ENCODE measurements at places on chromosomes 11 and 22.

DNA sequence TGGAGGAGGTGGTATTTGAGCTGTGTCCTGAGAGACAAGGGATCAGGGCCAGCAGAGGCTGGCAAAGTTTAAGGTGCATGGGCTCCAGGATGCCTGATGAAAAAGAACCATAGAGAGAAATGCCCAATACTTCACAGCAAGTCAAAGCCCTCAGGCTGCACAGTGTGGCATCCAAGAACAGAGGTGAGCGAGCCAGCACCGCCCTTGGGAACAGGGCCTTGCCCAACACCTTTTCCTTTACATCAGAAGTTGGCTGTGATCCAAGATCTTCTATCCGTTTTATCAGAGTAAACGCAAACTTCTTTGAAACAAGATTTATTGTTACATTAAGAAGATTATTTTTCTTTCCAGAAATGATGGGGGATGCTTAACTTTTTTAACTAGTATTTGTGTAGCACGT lies 1.4 kb downstream of the B3GNT6 start:
- DNase-seq = no peak

GRCh38 chr11:85385547-85385946 lies 241.6 kb downstream of the DLG2 start:
- DNase-seq = no peak

GRCh38 chr11:89235976-89236375 lies 58.3 kb downstream of the TYR start:
- DNase-seq = no peak

- peak; percentile 41 for DNase-seq
Observed at GRCh38 chr11:8033305-8034105, 46.4 kb downstream of the EIF3F start.

GRCh38 chr11:17750013-17750800 lies 15.6 kb downstream of the KCNC1 start:
- no peak for DNase-seq

GRCh38 chr11:123151796-123152195 lies 43.3 kb downstream of the CLMP start:
- DNase-seq = no peak

- no peak for DNase-seq
Observed at GRCh38 chr11:12278766-12279671, 98.4 kb upstream of the PARVA start.

All from stimulated activated CD4-positive, alpha-beta T cell treated with anti-CD3 and anti-CD28 coated beads, Interleukin-4, amount 100 ng/mL, for 1 hour (primary cell).